ENCODE measurements at places on chromosomes 4 and X.

DNA sequence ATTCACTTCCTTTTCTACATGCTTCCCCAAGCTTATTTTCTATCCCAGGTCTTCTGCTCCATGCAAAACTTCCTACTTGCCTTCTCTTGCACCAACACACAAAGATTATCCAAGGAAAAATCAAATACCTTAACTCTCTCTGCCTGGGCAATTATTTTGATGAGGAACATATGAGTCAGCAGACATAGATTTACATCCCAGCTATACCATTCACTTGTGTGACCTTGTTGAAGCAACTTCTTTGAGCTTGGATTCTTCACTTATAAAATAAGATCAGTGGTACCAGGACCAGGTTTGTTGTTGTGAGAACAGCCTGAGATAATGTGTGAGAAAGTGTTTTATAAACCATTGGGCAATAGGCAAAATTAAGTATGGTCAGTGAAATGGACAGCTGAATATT, 39.1 kb upstream of the TMEM192 start:
- H3K4me3 ChIP-seq, result no peak overlapping the region
- H3K27ac ChIP-seq, result no peak overlapping the region
- DNase-seq, result no peak
- H3K4me1 ChIP-seq, result no peaks in the 10 kb centered on the region

- H3K27ac ChIP-seq, result no peak overlapping the region
- no peaks in the 10 kb centered on the region for H3K4me1 ChIP-seq
- no peaks in the 10 kb centered on the region for H3K36me3 ChIP-seq
- H3K4me3 ChIP-seq, result no peak overlapping the region
- H3K27me3 ChIP-seq, result no peaks in the 10 kb centered on the region
- no peak for DNase-seq
Measured at GRCh38 chr4:40121515-40121914, 64.9 kb downstream of the N4BP2 start.

DNA sequence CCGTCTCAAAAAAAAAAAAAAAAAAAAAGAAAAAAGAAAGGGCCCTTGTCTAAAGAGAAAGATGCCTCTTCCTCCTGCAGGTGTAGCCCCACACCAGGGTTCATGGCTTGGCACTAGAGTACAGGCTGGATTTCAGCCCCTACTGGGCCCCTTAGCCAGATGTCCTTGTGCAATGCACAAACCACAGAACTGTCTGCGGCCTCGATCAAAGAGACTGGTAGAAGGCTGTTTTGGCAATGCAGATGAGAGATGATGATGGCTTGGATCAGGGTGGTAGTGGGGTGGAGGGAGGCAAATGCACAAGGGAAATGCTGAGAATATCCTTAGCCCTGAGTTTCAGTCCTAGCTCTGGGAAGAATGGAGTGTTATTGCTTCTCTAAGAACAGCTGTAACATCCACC, 26.5 kb upstream of the TSR2 start:
- no peaks in the 10 kb centered on the region for H3K4me1 ChIP-seq
- H3K27ac ChIP-seq, result no peak overlapping the region
- no peaks in the 10 kb centered on the region for H3K27me3 ChIP-seq
- no peak for DNase-seq

- DNase-seq, result no peak
- H3K27ac ChIP-seq, result no peak overlapping the region
- H3K4me3 ChIP-seq, result no peak overlapping the region
- no peaks in the 10 kb centered on the region for H3K36me3 ChIP-seq
- H3K4me1 ChIP-seq, result no peaks in the 10 kb centered on the region
Measured at GRCh38 chr4:47050761-47051725, 19.7 kb downstream of the GABRB1 start.

- DNase-seq, result peak; percentile 56
- no peak overlapping the region for H3K27ac ChIP-seq
- H3K36me3 ChIP-seq, result peaks cover 12% of the 10 kb centered on the region
- H3K27me3 ChIP-seq, result no peaks in the 10 kb centered on the region
- no peaks in the 10 kb centered on the region for H3K4me1 ChIP-seq
- no peak overlapping the region for H3K4me3 ChIP-seq
Measured at GRCh38 chr4:1981251-1982058, 27.3 kb downstream of the NELFA start.

GRCh38 chrX:153926552-153926857, 441 bp upstream of the ARHGAP4 start:
- no peak for DNase-seq
- H3K36me3 ChIP-seq, result no peaks in the 10 kb centered on the region
- H3K4me3 ChIP-seq, result peak overlapping the region; percentile 42
- no peaks in the 10 kb centered on the region for H3K27me3 ChIP-seq

- H3K27me3 ChIP-seq, result no peaks in the 10 kb centered on the region
- H3K36me3 ChIP-seq, result no peaks in the 10 kb centered on the region
- H3K4me3 ChIP-seq, result peak overlapping the region; percentile 9
- DNase-seq, result peak; percentile 38
Measured at GRCh38 chrX:153474718-153475117, 4.3 kb upstream of the HAUS7 start.

DNA sequence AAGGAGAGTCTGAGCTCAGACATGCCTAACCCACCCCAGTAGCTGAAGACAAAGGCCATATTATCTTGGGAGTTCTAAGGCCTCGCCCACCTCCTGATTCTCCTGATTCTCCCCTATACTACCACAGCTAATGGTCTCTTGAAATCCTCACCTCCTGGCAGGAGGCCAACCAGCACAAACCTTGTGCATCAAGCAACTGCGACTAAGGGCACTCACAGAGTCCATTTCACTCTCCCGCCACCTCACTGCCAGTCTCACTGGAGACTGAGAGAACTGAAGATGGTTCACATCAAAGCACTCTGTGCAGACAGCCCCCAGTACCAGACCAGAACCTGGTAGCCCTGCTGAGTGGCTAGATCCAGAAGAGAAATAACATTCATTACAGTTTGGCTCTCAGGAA, 102.1 kb upstream of the KLF8 start:
- H3K27ac ChIP-seq, result no peak overlapping the region
- no peak for DNase-seq
- H3K36me3 ChIP-seq, result no peaks in the 10 kb centered on the region
- no peaks in the 10 kb centered on the region for H3K27me3 ChIP-seq
- no peaks in the 10 kb centered on the region for H3K4me1 ChIP-seq
